Vagina (tissue), 2 donors: ENCODE measurements at places on chromosomes 12 and 14.
A peak's percentile ranks its signal among the peaks of the same experiment; 100 is the strongest.

DNA sequence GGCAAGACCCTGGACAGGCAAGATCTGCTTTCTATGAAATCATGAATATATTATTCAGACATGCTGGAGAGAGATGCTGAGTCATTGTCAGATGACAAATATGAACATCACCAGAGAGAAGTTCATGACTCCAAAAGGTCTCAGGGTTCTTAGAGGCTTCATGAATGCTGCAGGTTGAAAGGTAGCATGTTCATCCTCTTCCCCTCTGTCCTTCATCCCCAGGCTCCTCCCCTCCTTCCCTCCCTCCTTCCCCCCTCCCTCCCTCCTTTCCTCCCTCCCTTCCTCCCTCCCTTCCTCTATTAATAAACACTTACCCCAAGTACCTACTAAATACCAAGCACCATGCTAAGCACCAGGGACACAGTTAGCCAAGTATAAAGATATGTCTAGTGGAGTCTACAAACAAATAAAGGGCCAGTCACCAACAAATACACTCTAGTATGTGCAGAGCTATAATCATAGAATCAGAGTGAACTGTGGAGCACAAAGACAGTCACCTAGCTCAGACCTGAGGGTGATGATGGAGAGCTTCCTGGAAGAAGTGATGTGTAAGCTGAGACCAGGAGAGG is 46.2 kb downstream of the RPH3A start:
- DNase-seq = no peak

DNA sequence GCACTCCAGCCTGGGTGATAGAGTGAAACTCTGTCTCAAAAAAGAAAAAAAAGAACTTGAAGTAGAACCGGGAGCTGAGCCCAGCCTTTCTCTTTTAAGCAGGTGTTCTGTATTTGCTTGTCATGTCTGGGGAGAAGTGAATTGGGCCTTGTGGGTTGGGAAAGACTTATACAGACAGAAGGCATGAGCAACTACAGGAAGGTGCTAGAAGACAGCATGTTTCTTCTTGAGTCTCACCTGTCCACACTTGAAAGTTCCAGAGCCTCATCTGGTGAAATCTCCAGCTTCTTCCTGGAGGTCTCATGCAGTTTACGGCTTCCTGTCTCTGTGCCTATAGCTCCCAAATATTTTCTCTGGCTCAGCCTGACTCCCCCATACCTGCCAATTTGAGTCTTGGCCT is 2.5 kb downstream of the PGAM5 start:
- DNase-seq = no peak

DNA sequence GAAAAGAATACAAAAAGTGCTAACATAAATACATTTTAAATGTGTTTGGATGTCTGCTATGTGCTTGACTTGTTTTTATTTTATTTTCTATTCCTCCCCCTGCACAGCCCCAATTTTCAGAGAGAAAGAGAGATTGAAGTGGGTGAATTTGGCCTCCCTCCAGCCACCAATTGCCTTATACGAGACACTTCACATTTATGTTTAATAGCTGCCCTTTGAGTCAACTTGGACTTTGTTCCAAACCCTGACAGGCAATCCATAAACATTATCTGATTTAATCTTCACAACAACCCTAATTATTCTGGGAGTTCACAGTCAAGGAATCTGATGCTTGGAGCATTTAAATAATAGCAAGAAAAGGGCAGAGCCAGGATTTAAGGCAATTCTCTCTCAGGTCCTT is 161.7 kb downstream of the SLC15A4 start:
- no peak for DNase-seq

GRCh38 chr12:68119250-68119649 is 40.3 kb downstream of the IFNG start:
- DNase-seq = no peak

DNA sequence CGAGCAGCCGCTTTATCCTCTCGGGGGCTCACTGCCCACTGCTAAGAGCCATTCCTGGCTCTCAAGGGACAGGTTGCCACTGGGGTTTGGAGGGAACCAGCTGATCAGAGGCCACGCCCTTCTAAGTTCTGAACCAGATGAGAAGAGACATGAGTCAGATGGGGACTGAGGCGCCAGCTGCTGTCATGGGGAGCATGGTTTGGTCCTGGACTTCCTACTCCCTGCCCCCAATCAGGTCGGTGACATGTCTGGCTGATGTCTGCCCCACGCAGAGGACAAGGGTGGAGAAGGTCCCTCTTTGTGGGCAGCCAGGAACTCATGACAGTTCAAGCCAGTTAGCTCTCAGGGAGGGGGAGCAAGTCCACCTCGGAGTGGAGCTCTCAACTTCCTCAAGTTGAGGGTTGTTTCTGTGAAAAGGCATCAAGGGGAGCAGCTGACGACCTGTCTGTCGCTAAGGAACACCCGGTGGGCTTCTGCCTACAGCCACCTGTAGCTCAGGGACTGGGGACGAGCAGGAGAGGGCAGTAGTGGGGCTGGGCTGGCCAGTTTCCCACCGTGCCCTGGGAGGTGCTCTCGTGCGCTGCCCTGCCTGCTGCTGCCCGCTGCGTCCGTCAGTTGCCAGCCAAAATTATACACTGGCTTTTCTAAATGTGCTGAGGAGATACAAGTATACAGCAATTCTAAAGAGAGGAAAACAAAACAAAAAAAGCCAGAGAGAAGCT is 20.5 kb downstream of the PSMC1 start:
- peak; percentile 37 for DNase-seq
